ENCODE measurements at places on chromosomes 2 and 18. TPM values are rescaled to one million over a fixed set of nuclear protein-coding genes. Genes with fewer than 3 reads are reported as not detected.

- DNase-seq, result no peak
These were observed 50.5 kb downstream of the DHRS9 start for GRCh38 chr2:169119851-169120250.

DNA sequence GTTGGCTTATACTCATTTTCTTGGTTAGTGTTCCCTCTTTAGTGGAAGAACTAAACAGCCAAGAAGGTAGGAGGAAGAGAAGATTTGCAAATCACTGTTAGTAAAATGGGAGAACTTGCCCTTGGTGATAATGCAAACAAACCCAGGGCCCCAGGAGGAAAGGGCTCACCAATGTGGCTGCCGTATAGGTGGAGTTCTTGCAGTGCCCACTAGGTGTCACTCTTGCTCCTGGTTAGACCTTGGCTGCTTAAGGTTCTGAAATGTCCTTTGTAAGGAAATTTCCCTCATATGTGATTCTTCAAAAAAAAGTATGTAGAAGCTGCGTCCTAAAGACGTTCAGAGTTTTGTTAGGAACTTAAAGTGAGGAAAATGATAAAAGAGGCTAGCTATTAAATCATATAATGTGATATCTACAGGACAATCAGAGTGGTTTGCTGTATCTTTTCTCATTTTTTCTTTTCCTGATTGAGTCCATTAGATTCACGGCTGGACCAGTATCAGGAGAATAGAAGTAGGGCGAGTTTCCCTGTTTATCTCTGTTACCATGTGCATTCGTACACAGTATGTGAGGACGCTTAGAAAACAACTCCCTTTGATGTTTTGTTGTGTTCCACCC, 48.6 kb downstream of the RPIA start:
- no peak for DNase-seq

DNA sequence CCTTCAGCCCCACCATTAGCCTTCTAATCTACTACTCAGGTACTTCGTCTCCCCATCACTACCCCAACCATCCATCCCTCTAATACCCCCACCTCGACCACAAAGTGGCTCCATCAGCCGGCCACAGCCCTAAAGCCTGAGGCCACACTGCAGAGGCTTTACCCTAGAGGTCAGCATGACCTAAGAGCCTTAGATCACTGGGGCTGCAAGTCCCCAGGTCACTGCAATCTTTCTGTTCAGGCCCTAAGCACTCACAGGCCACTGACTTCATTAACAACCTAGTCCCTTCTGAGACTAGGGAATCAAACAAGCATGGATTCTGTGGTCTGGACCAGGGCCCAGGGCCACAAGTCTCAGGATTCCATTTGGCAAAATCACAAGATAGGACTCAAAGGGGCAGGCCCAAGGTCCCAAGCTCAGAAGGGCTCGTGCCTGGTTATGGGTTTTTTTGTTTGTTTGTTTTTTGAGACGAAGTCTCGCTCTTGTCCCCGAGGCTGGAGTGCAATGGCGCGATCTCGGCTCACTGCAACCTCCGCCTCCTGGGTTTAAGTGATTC, 37.0 kb upstream of the PKDCC start:
- no peak for DNase-seq

The SERPINB2 gene
- total RNA-seq, result 25.5 TPM

All from vagina (tissue), 2 donors.